ENCODE measurements at places on chromosomes 5 and 9.

GRCh38 chr5:111930905-111931461 lies 174.0 kb upstream of the NREP start:
- DNase-seq, result no peak

DNA sequence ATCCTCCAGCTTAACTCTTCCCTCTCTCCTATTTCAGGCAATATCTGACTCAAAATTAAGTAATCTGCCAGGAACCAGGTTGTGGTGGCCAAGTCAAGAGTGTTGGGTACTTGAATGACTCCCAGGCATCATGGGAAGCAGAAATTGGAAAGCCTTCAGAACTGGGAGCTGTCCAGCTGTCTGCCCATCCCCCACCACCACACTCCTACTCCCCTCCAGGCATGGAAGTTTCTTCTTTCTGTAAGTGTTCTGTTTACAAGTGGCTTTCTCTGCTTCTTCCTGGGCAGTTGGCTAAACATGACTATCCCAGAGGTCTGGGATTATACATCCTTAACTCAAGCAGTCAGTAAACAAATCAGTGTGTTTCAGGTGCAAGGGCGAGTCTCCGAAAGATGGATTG lies 14.6 kb upstream of the PBX3 start:
- DNase-seq, result no peak

DNA sequence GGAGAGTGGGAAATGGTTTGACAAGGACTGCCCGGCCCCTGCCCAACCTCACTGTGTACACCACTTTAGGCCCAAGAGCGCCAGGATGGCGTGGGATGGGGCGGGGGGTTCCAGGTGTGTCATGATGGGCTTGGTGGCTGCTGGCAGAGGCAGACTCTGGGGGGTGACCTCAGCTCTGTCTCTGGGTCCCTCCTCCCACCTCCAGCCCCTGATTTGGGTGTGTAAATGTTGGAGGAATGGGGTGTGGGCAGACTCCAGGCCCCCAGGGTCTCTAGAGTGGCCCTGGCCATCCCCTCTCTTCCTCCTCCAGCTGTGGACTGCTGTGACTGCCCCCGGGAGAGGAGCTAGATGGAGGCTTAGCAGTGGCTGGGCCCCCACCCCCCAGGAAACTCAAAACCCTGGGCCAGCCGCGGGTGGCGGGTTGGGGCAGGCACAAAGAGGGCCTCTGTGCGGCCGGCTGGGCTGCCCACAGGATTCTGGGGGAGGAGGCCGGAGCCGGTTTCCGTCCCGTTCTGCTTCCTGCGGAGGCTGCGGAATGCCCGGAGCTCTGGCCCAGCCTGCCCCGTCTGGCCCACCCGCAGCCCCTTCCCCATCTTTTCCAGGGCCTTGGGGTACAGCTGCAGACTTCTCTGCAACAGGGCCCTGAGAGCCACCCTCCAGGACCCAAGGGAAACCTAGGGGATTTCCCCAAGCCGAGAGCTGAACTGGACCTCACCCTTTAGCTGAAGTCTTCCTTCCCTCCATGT lies 23.1 kb downstream of the CXXC5 start:
- DNase-seq, result no peak

GRCh38 chr5:65800775-65801174 lies 78.8 kb downstream of the NLN start:
- DNase-seq, result no peak

DNA sequence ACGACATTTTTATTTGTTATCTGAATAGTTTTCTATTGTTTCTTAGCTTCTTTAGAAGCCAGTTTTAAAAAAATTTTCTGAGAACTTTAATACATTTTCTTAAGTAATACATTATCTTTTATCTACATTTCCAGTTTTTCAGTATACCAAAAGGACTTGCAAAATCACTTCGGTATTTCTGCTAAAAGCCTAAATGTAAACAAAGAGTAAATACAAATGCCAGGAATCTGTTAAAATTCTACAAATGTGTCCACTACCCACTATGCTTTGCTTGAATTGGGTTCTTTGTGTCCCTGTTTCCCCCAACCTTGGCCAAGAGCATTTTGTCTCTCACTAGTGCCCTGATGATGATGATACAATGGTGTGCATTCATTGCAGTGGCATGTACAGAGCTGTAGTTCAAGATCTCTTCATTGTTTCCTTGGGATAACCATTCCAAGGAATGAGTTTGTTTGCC lies 611.2 kb downstream of the NR2F1-AS1 start:
- DNase-seq, result no peak

- no peak for DNase-seq
Measured at GRCh38 chr9:72794946-72795345, 157.9 kb downstream of the ALDH1A1 start.

GRCh38 chr5:446883-447263 lies 3.9 kb downstream of the EXOC3 start:
- no peak for DNase-seq

DNA sequence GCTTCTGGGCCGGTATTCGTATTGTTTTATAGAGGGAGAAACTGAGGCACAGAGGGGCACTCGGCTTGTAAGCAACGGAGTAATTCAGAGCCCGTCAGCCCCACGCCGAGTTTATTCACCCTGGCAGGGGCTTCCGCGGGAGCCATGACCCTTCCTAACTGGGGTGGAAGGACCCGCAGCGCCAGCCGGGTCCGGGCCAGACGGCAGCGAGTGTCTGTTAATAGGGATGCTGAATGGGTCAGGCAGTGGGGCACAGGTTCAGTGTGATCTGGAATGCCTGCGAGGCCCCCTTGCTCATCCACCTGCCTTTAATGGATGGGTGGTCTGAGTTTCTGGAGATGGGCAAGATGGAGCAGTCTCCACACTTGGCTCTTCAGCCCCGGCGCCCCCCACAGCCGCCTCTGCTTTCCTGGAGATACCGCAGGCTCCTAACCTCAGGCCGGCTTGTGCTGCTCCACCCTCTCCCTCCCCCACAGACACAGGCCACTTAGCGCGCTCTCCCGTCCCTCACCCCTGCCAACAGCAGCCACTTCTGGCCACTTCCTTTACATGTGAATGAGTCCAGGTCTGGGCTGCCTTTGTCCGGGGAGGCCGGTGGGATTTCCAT lies 147.1 kb downstream of the ERCC6L2 start:
- no peak for DNase-seq

DNA sequence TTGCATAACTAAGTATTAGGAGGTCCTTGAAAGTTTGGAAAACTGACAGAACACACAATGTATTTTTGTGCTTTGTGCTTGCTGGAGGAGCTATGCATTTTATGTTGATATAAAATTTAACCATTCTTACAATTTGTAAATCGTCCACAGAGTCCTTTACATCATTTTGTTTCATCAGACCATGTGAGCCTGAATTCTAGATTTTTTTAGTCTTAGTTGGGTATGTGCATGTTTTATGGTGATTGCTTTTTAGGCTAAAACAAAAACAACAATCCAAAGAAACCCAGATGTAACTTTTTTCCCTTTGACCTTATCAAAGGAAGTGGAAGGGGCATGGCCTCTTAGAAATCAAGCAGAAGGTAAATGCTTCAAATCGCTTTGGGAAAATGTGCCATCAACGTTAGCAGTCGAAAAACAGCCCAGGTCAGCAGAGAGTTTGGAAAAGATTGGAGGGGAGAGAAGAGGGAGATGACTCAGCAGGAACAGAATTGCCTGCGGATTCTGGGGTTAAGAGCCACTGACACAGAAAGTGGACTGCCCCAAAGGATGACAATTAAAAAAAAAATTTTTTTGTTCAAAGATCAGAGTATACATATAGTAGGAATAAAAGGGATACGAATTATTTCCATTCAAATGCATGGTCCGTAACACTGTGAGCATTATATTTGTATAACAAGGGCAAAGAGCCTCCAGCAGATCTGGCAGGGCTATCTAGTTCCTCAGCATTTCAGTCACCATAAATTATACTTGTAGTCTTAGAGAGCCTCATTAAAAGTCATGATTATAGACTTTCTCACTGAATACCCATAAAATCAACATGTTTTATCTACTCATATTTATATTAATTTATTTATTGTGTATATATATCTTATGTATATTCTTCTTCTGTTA lies 253.5 kb upstream of the HAPLN1 start:
- no peak for DNase-seq

DNA sequence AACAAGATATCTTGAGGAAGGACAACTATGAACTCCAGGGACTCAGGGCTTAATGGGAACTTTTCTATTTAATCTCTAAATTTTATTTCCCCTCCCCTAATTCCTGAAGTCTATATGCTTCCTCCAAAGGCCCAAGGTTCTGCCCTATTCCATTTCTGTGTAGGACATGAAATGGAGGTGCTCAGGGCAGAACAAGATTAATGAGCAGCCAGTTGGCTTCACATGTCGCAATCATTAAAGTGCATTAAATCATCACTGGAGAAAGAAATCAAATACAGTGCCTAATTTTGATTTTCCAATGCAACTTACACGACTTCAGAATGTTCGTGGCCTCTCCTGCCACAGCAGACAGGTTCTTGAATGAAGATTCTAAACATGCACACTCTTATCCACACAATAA lies 862.1 kb downstream of the PTPRD start:
- no peak for DNase-seq

DNA sequence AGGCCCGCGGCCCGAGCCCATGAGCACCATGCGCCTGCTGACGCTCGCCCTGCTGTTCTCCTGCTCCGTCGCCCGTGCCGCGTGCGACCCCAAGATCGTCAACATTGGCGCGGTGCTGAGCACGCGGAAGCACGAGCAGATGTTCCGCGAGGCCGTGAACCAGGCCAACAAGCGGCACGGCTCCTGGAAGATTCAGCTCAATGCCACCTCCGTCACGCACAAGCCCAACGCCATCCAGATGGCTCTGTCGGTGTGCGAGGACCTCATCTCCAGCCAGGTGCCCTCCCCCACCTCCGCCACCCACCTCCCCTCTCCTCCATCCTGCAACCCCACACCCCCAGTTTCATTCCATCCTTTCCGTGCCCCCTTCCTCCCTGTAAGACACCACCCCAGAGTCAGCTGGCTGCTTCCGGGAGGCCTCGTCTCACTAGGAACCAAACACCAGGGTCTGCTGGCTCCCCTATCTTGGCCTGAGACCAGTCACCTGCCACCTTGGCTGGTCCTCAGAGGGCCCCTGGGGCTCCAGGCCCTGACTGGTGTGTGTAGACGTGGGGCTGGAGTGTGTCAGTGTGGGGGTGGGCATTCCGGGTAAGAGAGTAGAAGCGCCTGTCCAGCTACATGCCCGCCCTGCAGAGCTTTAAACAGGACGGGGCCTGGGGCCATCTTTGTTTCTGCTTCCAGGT lies 655 bp downstream of the GRIN1 start:
- peak; percentile 41 for DNase-seq

- DNase-seq, result no peak
Measured at GRCh38 chr5:150288791-150289190, 782 bp downstream of the CAMK2A start.

GRCh38 chr5:150402901-150403342 lies 9.8 kb downstream of the CD74 start:
- DNase-seq, result no peak

DNA sequence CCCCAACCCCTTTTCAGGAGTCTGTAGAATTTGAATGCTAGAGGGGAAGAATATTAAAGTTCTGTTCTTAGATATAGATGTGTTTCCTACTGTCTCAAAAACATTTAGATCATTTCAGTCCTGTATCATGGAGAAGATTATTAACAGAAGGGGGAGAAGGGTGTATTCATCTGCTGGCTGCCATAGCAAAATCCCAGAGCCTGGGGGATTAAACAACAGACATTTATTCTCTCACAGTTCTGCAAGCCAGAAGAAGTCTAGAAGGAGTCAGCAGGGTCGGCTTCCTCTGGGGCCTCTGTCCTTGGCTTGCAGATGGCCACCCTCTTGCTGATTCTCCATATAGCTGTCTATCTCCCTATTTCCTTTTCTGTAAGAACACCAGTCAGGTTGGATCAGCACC lies 150.1 kb upstream of the OTULINL start:
- DNase-seq, result no peak

DNA sequence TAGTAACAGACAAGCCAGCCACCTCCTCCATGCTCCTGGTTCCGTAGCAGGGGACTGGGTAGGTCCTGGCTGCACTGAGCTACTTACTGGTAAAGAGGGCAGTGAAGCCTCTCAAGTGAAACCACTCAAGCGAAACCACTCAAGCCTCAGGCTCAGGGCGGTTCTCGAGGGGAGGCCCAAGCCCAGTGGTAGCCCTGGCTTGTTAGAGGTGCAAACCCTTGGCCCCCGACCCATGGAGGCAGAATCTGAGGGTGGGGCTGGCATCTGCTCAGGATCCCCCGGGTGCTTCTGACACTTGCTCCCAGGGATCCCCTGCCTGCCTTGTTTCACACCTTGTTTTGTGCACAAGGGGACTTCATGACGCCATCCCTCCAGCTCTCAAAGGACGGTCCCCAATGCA lies 76.5 kb upstream of the OLFM1 start:
- DNase-seq, result no peak

Measured in NCI-H2171 (cell line).